Esophagus muscularis mucosa (tissue), 4 donors: ENCODE measurements at places on chromosomes 6 and 20. TPM values are rescaled to one million over a fixed set of nuclear protein-coding genes. Genes with fewer than 3 reads are reported as not detected.

KCNQ5 gene
- 2.1 TPM for total RNA-seq

BTN2A1 gene
- total RNA-seq: 21.9 TPM

NDUFAF5 gene
- 23.3 TPM for total RNA-seq

OXT gene
- total RNA-seq: not detected

GLP1R gene
- total RNA-seq: not detected

DPPA5 gene
- not detected for total RNA-seq

ZBTB24 gene
- 5.9 TPM for total RNA-seq

TLDC2 gene
- total RNA-seq: 0.42 TPM

SYNJ2 gene
- total RNA-seq: 17.0 TPM

DNA sequence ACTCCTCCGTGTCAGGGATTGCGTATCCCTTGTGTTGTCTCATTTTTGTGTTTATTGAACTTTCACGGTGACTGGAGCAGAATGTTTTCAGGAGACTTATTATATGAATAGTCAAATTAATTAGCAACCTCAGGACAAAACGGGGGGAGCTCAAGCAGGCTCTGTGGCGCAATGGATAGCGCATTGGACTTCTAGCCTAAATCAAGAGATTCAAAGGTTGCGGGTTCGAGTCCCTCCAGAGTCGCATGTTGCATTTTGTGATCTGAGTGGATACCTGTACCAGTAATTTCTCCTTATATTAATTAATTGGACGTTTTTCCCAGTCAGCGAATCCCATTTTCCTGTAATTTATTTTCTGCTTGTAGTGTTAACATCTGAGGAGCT lies 89.1 kb upstream of the ZNF184 start:
- H3K27ac ChIP-seq: no peak overlapping the region
- H3K36me3 ChIP-seq: no peaks in the 10 kb centered on the region
- H3K4me3 ChIP-seq: no peak overlapping the region
- H3K27me3 ChIP-seq: peaks cover 47% of the 10 kb centered on the region
- H3K4me1 ChIP-seq: no peaks in the 10 kb centered on the region

DNA sequence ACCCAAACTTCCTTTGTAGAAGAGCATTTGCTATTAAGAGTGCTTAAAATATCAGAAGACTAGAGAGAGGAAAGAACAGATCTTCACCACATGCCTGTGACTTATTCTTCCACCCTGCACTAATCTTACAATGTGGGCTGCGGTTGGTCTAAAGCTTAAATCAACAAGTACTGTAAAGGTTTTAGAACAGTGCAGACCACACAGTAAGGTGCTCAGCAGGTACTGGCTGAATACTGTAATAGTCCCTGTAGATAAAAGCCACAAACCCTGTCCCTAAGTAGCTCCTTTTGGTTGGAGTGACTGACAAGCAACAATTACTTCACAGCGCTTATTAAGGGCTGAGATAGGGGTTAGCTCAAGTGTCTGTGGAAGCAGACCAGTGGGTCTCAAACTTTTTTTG lies 972 bp upstream of the PHF3 start:
- no peaks in the 10 kb centered on the region for H3K27me3 ChIP-seq
- no peak overlapping the region for H3K27ac ChIP-seq
- H3K36me3 ChIP-seq: no peaks in the 10 kb centered on the region

DNA sequence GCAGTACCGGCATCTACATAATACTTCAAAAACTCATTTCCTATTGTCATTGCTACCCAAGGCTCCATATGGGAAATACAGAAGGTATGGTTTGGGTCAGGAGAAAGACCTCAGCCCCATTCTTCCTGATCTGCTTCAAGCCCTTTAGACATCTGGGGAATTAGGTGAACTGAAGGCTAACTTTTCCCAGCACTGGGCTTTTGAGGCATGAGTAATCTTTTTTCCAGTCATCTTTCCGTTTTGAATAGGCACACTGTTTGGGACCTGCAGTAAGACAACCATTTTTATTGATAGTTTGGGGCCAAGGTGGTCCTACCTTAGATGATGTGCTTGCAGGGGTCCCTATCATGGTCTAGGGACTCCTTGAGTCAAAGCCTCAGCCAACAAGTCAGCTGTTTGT lies 198.4 kb downstream of the HAO1 start:
- H3K36me3 ChIP-seq: no peaks in the 10 kb centered on the region
- DNase-seq: no peak
- no peak overlapping the region for H3K4me3 ChIP-seq
- H3K27ac ChIP-seq: no peak overlapping the region
- no peaks in the 10 kb centered on the region for H3K4me1 ChIP-seq

DNA sequence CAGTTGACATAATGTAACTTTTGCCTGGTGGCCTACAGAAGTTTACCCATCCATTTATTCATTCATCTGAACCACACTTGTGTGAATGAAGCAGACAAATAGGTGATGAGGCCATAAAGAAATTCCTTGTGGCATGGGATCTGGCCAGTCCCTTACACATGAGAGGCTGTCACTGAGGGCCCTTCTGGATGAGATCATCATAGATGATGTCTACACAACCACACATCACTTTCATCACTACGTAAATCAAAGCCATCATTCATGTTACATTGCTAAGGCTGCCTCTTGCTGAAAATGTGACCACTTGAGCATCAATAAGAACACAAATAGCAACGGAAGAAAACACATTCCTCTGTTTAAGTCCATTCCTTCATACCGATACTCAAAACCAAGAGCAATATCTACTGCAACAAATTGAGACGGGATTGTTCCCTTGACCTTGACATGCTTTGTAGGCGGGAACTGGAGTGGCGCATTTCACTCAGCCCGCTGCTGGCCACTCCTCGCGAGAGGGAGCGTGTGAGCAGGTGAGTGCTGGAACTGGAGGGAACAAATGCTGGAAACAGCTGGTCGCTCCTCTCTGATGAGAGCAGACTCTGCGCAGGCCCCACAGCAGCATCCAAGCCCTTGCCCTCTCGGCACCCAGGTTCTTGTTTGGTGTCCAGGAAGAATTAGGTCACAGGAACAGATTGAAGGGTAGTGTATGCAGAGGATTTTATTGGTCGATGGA lies 49.3 kb downstream of the FAM50B start:
- no peaks in the 10 kb centered on the region for H3K4me1 ChIP-seq
- H3K36me3 ChIP-seq: no peaks in the 10 kb centered on the region
- H3K27me3 ChIP-seq: no peaks in the 10 kb centered on the region
- no peak overlapping the region for H3K4me3 ChIP-seq
- no peak overlapping the region for H3K27ac ChIP-seq
- DNase-seq: no peak

- peak overlapping the region; percentile 95 for H3K27ac ChIP-seq
- DNase-seq: no peak
- no peaks in the 10 kb centered on the region for H3K27me3 ChIP-seq
- H3K36me3 ChIP-seq: no peaks in the 10 kb centered on the region
- peaks cover 25% of the 10 kb centered on the region for H3K4me1 ChIP-seq
- H3K4me3 ChIP-seq: peak overlapping the region; percentile 68
These were observed 66.4 kb downstream of the STX11 start for GRCh38 chr6:144216668-144217218.

DNA sequence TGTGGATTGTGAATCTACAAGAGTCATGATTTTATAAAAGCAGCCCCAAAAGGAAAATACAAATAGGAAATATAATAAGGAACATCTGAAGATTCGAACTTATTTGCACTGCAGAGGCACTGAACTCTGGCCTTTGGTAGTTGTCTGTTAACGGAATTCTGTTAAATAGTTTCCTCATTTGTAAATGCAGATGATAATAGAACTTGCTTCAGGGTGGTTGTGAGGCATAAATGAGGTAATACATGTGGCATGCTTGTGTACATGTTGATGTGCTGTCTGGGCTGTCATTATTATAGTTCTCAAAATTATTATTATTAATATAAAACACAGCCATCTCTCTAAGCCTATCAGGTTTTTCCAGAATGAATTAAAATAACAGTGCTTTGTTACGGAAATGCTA lies 302.0 kb downstream of the NRN1 start:
- H3K27me3 ChIP-seq: no peaks in the 10 kb centered on the region
- H3K27ac ChIP-seq: no peak overlapping the region
- DNase-seq: no peak
- H3K4me1 ChIP-seq: no peaks in the 10 kb centered on the region
- no peaks in the 10 kb centered on the region for H3K36me3 ChIP-seq

GRCh38 chr6:42131531-42131930 lies 10.9 kb downstream of the C6orf132 start:
- H3K4me1 ChIP-seq: no peaks in the 10 kb centered on the region
- peaks cover 4% of the 10 kb centered on the region for H3K27me3 ChIP-seq
- H3K27ac ChIP-seq: no peak overlapping the region
- H3K4me3 ChIP-seq: no peak overlapping the region

GRCh38 chr6:24924580-24925356 lies 11.0 kb downstream of the RIPOR2 start:
- H3K27ac ChIP-seq: no peak overlapping the region
- no peak overlapping the region for H3K4me3 ChIP-seq
- H3K36me3 ChIP-seq: no peaks in the 10 kb centered on the region
- DNase-seq: peak; percentile 31
- H3K4me1 ChIP-seq: peaks cover 18% of the 10 kb centered on the region

GRCh38 chr20:51310216-51310615 lies 232.3 kb downstream of the NFATC2 start:
- no peaks in the 10 kb centered on the region for H3K36me3 ChIP-seq
- peaks cover 17% of the 10 kb centered on the region for H3K27me3 ChIP-seq
- no peak for DNase-seq
- H3K4me1 ChIP-seq: peaks cover 7% of the 10 kb centered on the region
- no peak overlapping the region for H3K27ac ChIP-seq
- H3K4me3 ChIP-seq: no peak overlapping the region

- H3K27ac ChIP-seq: peak overlapping the region; percentile 99
- H3K36me3 ChIP-seq: no peaks in the 10 kb centered on the region
- peaks cover 91% of the 10 kb centered on the region for H3K4me1 ChIP-seq
These were observed 3.6 kb downstream of the TRAM2 start for GRCh38 chr6:52573295-52573694.

- peaks cover 20% of the 10 kb centered on the region for H3K4me1 ChIP-seq
- H3K27ac ChIP-seq: peak overlapping the region; percentile 75
- H3K27me3 ChIP-seq: no peaks in the 10 kb centered on the region
These were observed 8.1 kb upstream of the ZBP1 start for GRCh38 chr20:57628047-57628961.

DNA sequence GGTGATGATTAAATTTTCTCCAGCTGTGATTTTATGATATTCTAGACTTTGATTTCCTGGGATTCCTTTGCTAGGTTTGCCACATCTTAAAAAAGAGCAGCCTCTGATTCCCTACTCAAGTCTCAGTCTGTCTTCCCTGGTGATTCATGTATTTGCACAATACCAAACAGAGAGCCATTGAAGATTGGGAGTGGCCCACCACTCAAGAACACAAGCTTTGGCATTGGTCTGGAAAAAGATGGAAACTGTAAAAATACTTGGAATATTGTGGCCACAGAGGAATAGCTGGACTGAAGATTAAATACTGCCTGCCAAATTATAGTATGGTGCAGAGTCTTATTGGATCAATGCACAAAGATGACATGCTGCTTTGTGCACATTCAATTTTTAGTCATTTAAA lies 32.9 kb downstream of the PTCHD4 start:
- no peaks in the 10 kb centered on the region for H3K4me1 ChIP-seq
- H3K27ac ChIP-seq: no peak overlapping the region
- no peaks in the 10 kb centered on the region for H3K36me3 ChIP-seq
- H3K4me3 ChIP-seq: no peak overlapping the region

DNA sequence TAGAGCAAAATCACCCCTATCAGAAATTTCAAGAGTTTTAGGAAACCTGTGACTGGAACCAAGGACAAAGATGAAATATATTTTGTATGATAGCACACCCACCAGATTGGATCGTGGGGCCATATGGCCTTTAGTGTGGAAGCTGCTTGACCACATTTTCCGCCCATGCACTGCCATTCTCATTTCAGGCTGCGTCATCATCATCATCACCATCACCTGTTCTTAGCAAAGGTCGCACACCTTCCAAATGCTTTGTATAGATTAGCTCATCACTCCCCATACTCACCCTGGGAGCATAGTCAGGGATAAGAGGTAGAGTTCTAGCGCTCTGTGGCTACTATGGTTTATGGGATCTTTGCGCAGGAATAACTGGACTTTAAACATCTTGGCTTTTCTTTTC lies 185.7 kb downstream of the MTHFD1L start:
- DNase-seq: no peak
- H3K27me3 ChIP-seq: no peaks in the 10 kb centered on the region
- H3K27ac ChIP-seq: no peak overlapping the region
- H3K36me3 ChIP-seq: no peaks in the 10 kb centered on the region

DNA sequence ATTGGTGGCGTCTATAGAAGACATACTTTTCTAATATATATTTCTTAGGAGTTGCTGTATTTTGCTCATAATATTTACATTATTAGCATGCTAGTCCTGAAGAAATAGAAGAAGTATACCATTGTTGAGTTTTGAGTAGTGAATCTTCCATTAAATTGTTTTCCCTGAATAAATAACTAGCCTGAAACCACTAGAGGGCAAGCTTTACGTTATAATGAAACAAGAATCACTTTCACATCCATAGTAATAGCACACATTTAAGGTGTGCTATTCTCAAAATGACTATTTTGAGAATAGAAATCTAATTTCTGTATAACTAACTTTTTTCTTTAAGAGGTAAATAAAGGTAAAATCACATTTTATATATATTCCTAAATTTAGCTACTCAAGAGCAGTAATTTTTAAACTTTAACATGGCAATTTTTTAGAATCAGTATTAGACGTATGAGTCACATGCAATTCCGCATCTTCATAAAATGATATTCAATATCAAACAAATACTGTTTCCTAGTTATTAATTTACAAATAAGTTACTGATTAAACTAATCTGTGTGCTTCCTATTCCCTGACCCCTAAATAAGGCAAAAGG lies 213.2 kb upstream of the MANEA start:
- no peak for DNase-seq
- H3K4me1 ChIP-seq: no peaks in the 10 kb centered on the region
- no peaks in the 10 kb centered on the region for H3K36me3 ChIP-seq
- H3K27ac ChIP-seq: no peak overlapping the region
- H3K4me3 ChIP-seq: no peak overlapping the region
- no peaks in the 10 kb centered on the region for H3K27me3 ChIP-seq

- no peaks in the 10 kb centered on the region for H3K27me3 ChIP-seq
- H3K4me1 ChIP-seq: no peaks in the 10 kb centered on the region
- DNase-seq: no peak
- H3K36me3 ChIP-seq: no peaks in the 10 kb centered on the region
- H3K27ac ChIP-seq: no peak overlapping the region
These were observed 10.7 kb upstream of the TNFAIP3 start for GRCh38 chr6:137856138-137856898.

- H3K4me1 ChIP-seq: peaks cover 37% of the 10 kb centered on the region
- peak within 1 kb of the TSS; percentile 88 for H3K27ac ChIP-seq
- no peaks in the 10 kb centered on the region for H3K27me3 ChIP-seq
- peaks cover 34% of the 10 kb centered on the region for H3K36me3 ChIP-seq
- peak within 1 kb of the TSS; percentile 99 for H3K4me3 ChIP-seq
These were observed at the start of gene OGFR for GRCh38 chr20:62804627-62805154. OGFR (plus strand) TSS chr20:62804835; CDS start chr20:62804860, 25 bp downstream.

DNA sequence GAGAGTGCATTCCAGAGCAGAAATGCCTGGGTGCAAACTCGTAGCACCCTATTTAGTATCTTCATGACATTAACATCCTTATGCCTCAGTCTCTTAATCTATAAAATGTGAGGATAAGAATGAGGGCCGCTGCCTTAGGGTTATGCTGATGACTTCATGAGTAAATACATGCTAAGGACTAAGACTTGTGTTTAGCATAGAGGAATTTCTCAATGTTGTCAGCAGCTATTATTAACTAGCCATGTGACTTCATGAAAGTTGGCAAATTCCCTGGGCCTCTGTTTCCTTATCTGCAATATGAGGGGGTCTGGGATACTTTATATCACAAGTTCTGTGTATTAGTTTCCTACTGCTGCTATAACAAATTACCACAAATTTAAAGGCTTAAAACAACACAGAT lies 108.1 kb upstream of the RIPOR2 start:
- no peak for DNase-seq
- no peaks in the 10 kb centered on the region for H3K36me3 ChIP-seq
- no peaks in the 10 kb centered on the region for H3K27me3 ChIP-seq
- no peaks in the 10 kb centered on the region for H3K4me1 ChIP-seq
- no peak overlapping the region for H3K4me3 ChIP-seq
